ENCODE measurements at places on chromosomes 11 and 22. TPM values are rescaled to one million over a fixed set of nuclear protein-coding genes. Genes with fewer than 3 reads are reported as not detected.

- no peak for DNase-seq
- peaks cover 39% of the 10 kb centered on the region for H3K27me3 ChIP-seq
- H3K27ac ChIP-seq, result no peak within 1 kb of the TSS
- H3K4me1 ChIP-seq, result no peaks in the 10 kb centered on the region
- no peak within 1 kb of the TSS for H3K4me3 ChIP-seq
Measured at GRCh38 chr11:94400839-94401772, at the start of gene GPR83. Gene GPR83, minus strand, starts transcription at chr11:94401419. Its CDS starts 172 bp downstream, at chr11:94401247.

DNA sequence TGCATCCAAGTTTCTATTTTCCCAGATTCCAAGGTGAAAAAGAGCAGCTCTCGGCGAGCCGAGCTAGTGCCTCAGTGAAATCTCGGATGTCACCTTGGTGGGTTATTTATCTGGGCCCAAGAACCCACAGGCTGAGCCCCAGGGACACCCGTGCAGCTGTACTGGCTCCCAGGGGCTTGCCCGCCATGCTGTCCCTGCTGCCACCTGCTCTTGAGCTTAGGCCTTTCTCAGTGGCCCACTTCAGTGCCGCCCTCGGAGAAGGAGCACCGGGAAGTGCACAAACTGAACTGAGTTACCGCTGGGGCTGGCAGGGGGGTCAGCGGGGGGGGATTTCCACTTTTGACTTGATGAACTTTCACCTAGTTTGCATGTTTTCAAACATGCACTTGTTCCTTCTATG lies 27.9 kb downstream of the CPT1A start:
- DNase-seq, result no peak
- peaks cover 94% of the 10 kb centered on the region for H3K36me3 ChIP-seq
- no peaks in the 10 kb centered on the region for H3K27me3 ChIP-seq
- no peaks in the 10 kb centered on the region for H3K4me1 ChIP-seq

HPX gene
- polyA plus RNA-seq, result 0.40 TPM

MUC15 gene
- not detected for polyA plus RNA-seq

DNA sequence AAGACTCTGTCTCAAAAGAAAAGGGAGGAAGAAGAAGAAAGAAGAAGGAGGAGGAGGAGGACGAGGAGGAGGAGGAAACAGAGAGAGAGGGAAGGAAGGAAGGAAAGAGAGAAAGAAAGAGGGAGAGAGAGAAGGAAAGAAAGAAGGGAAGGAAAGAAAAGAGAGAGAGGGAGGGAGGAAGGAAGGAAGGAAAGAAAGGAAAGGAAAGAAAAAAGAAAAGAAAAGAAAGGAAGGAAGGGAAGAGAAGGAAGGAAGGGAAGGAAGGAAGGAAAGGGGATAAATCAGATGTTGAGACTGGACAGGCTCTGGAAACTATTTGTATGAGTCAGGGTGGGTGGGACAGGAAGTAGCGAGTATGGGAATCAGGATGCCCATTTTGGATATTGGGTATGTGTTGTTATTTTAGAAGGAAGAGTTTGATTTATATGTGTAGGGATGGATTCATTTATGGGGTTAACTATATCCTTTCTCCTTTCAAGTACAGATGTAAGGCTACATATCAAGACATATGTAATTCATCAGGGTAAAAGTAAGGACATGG lies 6.0 kb upstream of the RPL3 start:
- no peak overlapping the region for H3K4me3 ChIP-seq
- no peak for DNase-seq
- no peaks in the 10 kb centered on the region for H3K36me3 ChIP-seq
- no peak overlapping the region for H3K27ac ChIP-seq
- H3K27me3 ChIP-seq, result no peaks in the 10 kb centered on the region

CASP5 gene
- polyA plus RNA-seq, result 1.9 TPM

DTX4 gene
- 0.96 TPM for polyA plus RNA-seq

GRCh38 chr11:41954034-41954433 lies 494.6 kb upstream of the LRRC4C start:
- H3K36me3 ChIP-seq, result no peaks in the 10 kb centered on the region
- H3K27ac ChIP-seq, result no peak overlapping the region
- no peaks in the 10 kb centered on the region for H3K4me1 ChIP-seq
- no peak for DNase-seq

GRCh38 chr11:65478388-65479183 lies 20.3 kb upstream of the MALAT1 start:
- DNase-seq, result no peak
- peaks cover 29% of the 10 kb centered on the region for H3K4me1 ChIP-seq
- H3K27ac ChIP-seq, result peak overlapping the region; percentile 97

DNA sequence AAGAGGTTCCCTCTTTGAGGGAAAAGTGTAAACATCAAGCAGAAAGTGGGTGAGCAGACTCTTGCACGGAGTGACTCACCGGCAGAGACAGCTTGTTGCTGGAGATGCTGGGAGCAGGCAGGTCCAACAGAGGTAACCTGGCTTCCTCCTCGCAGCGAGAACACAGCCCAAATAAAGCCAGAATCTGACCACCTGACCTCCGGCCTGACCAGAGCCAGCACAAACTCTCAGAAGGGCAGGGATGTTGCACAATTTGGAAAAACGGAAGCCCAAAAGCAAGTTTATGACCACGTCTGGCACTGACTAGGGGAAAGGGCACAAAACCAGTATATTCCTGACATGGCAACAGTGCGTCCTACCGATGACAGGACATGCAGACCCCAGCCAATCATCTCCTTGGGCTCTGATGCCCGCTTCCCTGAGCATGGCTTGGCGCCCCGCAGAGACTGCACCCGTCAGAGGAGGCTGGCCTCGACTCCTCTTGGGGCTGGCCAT lies 5.4 kb downstream of the SMCO4 start:
- H3K27ac ChIP-seq, result peak overlapping the region; percentile 93
- H3K4me1 ChIP-seq, result peaks cover 68% of the 10 kb centered on the region
- H3K36me3 ChIP-seq, result peaks cover 17% of the 10 kb centered on the region
- H3K4me3 ChIP-seq, result peak overlapping the region; percentile 59
- peak; percentile 89 for DNase-seq
- H3K27me3 ChIP-seq, result no peaks in the 10 kb centered on the region

ZC3H12C gene
- polyA plus RNA-seq, result 1.1 TPM

- H3K4me3 ChIP-seq, result no peak overlapping the region
- no peak overlapping the region for H3K27ac ChIP-seq
- peaks cover 45% of the 10 kb centered on the region for H3K36me3 ChIP-seq
- no peaks in the 10 kb centered on the region for H3K27me3 ChIP-seq
- no peak for DNase-seq
Measured at GRCh38 chr11:18580113-18580766, 8.3 kb downstream of the UEVLD start.

DNA sequence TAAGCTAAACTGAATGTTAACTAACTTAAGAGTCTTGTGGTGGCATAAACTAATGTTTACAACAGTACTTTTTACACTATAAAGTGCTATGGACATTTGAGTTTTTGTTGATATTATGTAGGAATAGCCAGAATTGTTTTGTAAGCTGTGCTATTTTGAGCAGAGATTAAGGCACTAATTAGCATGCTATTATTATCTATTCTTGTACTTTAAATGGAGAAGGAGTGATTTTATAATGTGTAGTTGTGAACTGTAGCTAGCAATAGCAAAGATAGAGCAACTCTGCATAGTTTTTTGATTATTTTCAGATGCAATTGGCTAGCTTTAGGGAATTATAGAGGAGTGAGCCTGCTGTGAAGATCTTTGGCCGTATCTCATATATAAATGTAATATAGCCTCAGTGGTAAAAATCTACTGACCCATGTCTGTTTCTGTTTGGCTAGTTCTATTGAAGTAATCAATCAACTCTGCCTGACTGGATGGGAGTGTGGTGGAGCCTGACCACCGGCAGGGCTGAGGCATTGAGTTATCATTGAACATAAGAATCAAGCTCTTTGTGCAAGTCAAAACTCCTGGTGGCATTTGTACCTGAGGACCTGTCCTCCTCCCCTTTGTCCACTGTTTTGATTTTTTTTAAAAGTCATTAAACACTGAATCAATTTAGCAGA lies 34.3 kb downstream of the NCAM1 start:
- H3K4me1 ChIP-seq, result no peaks in the 10 kb centered on the region
- peaks cover 8% of the 10 kb centered on the region for H3K27me3 ChIP-seq
- H3K27ac ChIP-seq, result no peak overlapping the region
- no peaks in the 10 kb centered on the region for H3K36me3 ChIP-seq

FXYD6 gene
- 44.1 TPM for polyA plus RNA-seq

DNA sequence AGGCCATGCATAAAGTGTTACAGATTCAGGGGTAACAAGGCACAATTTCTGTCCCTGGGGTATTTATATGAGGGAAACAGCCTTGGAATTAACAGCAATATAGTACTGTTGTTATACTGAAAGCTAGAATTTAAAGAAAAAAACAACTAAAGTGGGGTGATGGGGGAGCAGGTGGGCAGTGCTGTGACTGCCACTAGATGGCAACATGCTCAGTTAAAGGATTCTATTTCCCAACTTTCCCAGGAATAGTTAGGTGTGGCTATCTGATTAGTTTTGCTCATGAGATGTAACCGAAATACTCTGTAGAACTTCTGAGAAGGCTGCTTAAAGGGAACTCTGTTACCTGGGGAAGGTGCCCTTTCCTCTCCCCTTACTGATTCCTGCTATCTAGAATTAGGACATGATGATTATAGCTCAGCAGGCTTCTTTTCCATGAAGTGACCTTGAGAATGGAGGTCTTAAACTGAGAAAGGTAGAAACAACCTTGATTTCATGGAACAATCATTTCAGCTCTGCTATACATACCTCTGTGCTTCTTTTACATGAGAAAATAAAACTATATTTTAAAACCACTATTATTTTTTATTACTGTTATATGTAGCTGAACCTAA lies 102.6 kb downstream of the RELT start:
- no peak overlapping the region for H3K4me3 ChIP-seq
- DNase-seq, result peak; percentile 9
- H3K4me1 ChIP-seq, result peaks cover 18% of the 10 kb centered on the region
- peaks cover 5% of the 10 kb centered on the region for H3K36me3 ChIP-seq

GRCh38 chr22:43479301-43479950 lies 67.6 kb downstream of the MPPED1 start:
- H3K27ac ChIP-seq, result peak overlapping the region; percentile 68
- H3K4me1 ChIP-seq, result peaks cover 28% of the 10 kb centered on the region
- DNase-seq, result no peak

GRCh38 chr22:50630376-50630775 lies 2.4 kb upstream of the ARSA start:
- no peak overlapping the region for H3K27ac ChIP-seq
- DNase-seq, result peak; percentile 21
- peaks cover 19% of the 10 kb centered on the region for H3K4me1 ChIP-seq
- H3K4me3 ChIP-seq, result no peak overlapping the region

DNA sequence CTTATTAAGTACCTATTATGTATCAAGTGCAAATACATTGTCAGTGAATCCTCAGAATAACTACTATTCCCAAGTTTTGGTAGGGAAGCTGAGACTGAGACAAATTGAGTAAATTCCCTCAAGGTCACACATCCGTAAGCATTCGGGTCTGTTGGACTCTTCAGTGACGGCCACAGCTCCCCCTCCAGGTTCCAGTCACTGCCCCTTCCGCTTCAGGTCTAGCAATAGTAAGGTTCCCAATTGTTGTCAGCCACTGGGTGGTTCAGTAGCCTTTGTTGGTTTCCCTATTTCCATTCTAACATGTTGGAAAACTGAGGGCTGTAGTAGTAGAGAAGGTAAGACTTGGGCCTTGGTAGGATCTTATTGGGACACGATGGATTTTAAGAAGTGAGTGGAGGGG lies 54.9 kb upstream of the TNRC6B start:
- H3K27me3 ChIP-seq, result no peaks in the 10 kb centered on the region
- no peaks in the 10 kb centered on the region for H3K4me1 ChIP-seq
- no peak for DNase-seq
- H3K36me3 ChIP-seq, result peaks cover 16% of the 10 kb centered on the region
- no peak overlapping the region for H3K27ac ChIP-seq

DNA sequence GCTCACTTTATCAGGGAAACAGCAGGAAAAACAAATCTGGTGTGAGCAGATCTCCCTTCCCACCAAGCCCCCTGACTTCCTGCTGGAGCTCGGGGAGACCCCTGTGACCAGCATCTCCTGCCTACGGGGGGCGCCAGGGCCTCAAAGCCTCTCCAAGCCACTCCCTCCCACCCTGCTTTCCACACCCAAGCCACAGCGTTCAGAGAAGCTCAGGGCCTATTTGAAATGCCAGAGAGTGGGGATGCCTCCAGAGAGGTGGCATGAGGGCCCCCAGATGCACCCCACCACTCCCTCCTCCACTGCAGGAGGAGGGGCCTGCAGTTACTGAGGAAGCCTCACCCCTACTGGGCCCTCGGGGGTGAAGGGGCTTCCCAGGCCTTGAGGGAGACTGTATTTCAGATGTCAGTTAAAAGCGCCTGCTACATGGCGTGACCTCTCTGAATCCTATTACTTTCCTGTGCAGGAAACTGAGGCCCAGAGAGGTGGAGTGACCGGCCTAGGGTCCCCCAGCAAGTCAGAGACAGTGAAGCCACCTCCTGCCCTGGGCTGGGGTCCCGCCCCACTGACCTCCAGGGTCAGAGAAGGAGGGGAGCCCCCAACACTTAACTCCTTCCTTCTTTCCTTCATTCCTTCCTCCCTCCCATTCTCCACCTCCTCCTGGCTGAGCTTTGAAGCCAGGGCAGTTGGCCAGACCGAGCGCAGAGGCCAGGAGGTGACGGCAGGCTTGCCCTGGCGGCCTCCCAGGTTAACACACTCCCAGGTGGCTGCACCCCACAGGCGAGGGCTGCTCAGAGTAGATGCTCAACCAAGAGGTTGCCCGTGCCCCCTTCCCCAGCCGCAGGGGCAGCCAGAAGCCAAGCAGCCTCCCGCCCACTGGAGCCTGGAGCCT lies 6.0 kb upstream of the CDKN1C start:
- H3K4me1 ChIP-seq, result peaks cover 19% of the 10 kb centered on the region
- peak overlapping the region; percentile 68 for H3K27ac ChIP-seq
- no peak for DNase-seq
- H3K4me3 ChIP-seq, result no peak overlapping the region
- H3K27me3 ChIP-seq, result no peaks in the 10 kb centered on the region

PARVA gene
- not detected for polyA plus RNA-seq

- no peaks in the 10 kb centered on the region for H3K27me3 ChIP-seq
- no peaks in the 10 kb centered on the region for H3K36me3 ChIP-seq
- no peak for DNase-seq
Measured at GRCh38 chr11:124943254-124943616, 7.4 kb upstream of the HEPACAM start.

SAA2 gene
- polyA plus RNA-seq, result not detected

RTL10 gene
- 1.5 TPM for polyA plus RNA-seq

DNA sequence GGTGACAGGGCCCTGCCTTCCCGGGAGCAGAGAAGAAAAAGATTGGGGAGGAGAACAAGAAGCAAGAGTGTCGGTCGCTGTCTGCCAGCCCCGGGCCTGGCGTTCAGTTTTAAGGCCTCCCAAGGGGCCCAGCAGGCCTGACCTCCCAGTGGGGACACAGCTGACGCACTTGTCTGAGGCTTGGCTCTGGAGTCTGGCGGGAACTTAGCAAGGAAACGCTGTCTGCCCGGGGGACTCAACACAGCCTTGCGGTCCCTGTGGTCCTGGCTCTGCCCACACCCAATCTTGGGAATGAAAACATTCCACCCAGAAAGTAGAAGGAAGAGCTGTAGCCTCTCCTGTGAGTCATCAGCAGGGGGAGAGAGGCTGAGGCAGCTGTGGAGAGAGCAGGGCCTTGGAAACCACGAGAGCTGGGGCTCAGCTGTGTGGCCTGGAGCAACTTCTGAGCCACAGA lies 54.4 kb downstream of the TRAF6 start:
- H3K4me3 ChIP-seq, result no peak overlapping the region
- peaks cover 44% of the 10 kb centered on the region for H3K4me1 ChIP-seq
- H3K27ac ChIP-seq, result no peak overlapping the region
- DNase-seq, result no peak
- no peaks in the 10 kb centered on the region for H3K27me3 ChIP-seq
- no peaks in the 10 kb centered on the region for H3K36me3 ChIP-seq
